ENCODE measurements at places on chromosomes 7 and 10.

GRCh38 chr10:103598654-103599115 lies 105.2 kb downstream of the NEURL1 start:
- peak; percentile 60 for DNase-seq

- no peak for DNase-seq
Measured at GRCh38 chr7:16233517-16233916, 187.8 kb downstream of the CRPPA start.

DNA sequence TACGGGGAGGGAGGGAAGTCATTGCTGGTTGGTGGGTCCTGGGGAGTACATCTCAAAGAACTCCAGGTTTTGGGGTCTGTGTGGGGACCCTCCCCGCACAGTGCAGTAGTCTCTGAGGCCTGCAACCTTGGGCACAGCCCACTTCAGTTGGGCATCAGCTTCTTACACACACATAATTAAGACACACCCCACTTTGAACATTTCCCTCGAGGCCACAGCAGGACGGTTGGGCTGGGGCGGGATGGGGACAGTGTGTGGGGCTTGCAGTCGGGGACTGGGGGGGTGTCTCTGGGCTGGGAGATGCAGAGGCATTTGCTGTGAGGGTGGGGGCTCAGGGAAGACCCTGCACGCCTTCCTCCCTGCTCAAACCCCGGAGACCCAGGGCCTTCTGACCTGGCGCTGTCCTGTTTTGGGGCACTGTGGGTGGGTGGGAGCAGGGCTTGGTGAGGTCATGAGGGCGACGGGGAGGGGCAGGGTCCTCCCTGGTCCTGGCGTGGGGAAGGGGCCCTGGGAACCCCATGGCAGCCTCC lies 1.3 kb downstream of the LFNG start:
- no peak for DNase-seq

DNA sequence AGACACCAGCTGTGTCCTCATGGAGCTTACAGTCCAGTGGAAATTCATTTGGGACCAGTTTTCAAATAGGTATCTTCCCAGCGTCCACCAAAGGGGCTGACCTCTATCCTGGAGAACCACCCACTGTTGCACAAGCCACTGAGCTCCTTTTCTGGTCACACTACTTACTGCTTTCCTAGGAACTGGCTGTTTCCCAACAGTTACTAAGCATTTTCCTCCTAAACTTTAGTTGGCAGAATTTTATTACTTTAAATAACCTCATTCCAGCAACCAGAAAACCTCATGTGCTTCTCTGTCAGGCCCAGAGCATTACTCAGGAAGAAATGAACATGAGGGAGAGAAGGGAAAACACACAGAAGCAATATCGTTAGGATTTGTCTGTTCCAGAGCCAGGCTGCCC lies 183.1 kb downstream of the GPAM start:
- no peak for DNase-seq

- no peak for DNase-seq
Measured at GRCh38 chr10:81903472-81903871, 28.5 kb downstream of the NRG3 start.

GRCh38 chr7:152859781-152860191 lies 100.2 kb downstream of the ACTR3B start:
- DNase-seq = peak; percentile 21

- DNase-seq = no peak
Measured at GRCh38 chr10:47287365-47287802, 12.6 kb upstream of the GDF10 start.

- DNase-seq = no peak
Measured at GRCh38 chr10:127091354-127091753, 105.0 kb downstream of the INSYN2A start.

- DNase-seq = peak; percentile 68
Measured at GRCh38 chr10:119341459-119342301, 134.3 kb downstream of the GRK5 start.

DNA sequence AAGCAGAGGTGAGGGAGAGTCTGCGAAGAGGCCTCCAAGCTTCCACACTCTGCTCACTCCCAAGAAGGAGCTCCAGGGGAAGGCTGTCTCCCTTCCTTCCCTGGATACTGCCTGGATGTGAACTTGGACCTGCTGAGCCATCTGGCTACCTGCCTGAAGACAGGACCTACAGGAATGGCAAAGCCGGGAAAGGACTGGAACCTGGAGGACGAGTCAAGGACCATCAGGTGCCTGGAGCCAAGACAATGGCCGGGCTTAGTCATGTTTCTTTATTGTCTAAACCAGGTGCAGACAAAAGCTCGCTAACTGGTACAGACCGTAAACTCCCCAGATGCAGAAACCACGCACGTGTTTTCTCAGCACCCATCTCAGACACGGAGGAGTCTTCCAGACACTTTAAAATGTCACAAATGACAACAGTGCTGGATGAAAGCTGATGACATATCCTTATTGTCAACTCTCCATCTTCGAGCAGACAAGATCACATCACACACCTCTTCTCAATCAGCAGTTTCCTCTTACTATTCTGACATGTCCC lies 12.1 kb downstream of the ASB13 start:
- DNase-seq = peak; percentile 12

- DNase-seq = no peak
Measured at GRCh38 chr10:118505363-118505762, 90.1 kb downstream of the PRLHR start.

GRCh38 chr7:13851736-13852135 lies 137.7 kb downstream of the ETV1 start:
- no peak for DNase-seq

DNA sequence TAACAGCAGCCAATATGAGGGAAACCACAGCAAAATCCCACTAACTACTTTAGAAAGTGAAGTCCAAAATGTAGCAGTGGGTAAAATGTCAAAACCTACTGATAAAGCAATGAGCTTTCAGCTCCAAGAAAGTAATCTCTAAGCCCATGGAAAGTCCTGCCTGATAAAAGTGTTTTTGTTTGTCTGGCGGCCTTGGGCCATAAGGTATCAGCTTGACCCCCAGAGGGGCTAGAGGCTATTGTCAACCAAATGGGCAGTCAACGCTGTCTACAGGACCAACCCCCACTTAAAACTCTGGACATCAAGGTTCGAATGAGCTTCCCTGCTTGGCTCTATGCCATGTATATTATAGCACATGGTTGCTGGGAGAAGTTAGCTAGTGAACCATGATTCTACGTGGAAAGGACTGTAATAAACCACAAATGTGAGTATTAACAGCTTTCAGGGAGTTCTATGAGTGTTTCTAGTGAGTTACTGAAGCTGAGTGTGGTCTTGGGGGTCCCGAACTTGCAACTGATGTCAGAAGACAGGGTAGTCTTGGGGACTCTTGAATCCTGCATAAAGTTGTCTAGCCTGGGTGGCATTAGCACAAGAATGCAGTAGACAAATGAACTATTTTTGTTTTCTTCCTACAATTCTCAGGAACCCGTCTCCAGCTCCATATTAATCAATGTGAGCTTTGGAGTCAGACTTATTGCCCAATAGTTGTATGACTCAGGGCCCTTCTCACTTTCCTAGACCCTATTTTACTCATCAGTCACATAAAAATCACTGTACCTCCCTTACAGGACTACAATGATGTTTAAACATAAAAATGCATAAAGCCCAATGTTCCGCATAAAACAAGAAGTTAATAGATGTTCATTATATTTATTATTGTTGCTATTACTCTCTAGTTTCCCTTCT lies 164.9 kb downstream of the DGKI start:
- DNase-seq = no peak

- DNase-seq = no peak
Measured at GRCh38 chr7:83547526-83547925, 101.4 kb downstream of the SEMA3E start.

GRCh38 chr7:50795831-50796230 lies 13.1 kb upstream of the GRB10 start:
- DNase-seq = no peak

- no peak for DNase-seq
Measured at GRCh38 chr7:106514881-106515280, 146.1 kb downstream of the CCDC71L start.

DNA sequence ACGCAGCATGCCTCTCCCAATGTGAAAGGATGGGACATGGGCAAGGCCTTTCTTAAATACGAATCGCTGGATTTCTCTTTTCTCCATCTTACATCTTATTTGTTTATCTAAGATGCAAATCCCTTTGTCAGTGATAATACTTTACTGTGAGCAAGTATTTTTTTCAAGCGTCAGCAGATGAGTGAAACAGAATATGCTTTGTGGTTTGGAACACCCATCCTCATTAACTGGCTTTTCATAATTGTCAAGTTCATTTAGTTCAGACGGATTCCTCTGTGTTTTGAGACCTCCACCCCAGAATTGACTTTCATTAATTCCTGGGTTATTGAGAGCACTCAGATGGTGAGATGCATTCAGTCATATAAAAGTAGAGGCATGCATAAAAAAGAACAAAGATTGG lies 149.8 kb downstream of the NSUN6 start:
- DNase-seq = no peak

- DNase-seq = no peak
Measured at GRCh38 chr7:64868499-64868898, 34.6 kb upstream of the ZNF273 start.

- peak; percentile 17 for DNase-seq
Measured at GRCh38 chr7:31633894-31634494, 53.0 kb upstream of the PPP1R17 start.

GRCh38 chr10:130994845-130995244 lies 316.7 kb downstream of the TCERG1L start:
- no peak for DNase-seq

DNA sequence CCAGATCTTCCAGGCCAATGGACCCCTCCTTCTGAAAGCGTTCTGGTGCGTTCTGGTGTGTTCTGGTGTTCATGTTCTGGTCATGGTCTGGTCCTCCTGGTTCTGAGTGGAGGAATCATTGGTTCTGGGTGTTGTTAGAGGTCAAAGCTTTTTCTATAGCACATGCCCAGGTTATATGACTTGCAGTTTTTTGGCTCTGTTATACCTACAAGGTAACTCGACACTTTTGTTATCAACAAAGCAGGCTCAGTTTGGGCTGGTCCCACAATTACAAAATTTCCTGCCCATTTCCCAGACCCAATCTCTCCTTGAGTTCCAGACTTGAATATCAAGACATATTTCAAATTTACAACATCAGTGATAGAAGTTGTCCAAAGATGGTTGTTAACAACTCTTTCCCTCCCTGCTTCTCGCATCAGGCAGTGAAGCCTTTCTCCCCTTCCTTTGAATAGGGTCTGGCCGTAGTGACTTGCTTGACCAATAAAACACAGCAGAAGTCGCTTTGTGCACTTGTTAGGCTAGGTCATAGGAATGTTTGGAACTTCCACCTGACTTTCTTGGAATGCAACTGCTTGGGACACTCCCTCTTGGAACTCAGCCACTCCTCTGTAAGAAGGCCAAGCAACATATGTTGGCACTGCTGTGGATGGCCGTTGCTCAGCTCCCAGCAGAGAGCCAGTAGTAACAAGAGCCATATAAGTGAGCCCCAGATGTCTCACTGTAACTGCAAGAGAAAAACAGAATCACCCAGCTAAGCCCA lies 83.1 kb upstream of the STEAP1B start:
- DNase-seq = no peak

GRCh38 chr7:123624527-123625183 lies 23.0 kb downstream of the ASB15 start:
- DNase-seq = peak; percentile 79

DNA sequence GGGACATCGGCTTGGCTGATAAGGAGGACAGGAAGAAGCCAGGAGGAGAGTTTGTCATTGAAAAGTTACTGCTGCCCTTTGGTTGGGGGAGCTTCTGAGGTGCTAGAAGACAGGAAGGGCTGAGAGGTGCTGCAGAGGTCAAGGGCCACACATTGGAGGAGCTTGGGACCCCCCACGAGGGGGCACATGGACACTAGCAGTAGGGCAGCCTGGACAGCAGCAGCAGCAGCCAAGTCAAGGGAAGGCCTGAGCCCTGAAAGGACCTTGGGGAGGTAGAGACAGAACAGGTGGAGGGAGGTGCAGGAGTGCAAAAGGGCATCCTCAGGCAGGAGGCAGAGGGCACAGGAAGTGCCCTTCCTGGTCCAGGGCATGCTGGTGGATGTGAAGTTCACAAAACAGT lies 439.7 kb upstream of the IGFBP3 start:
- DNase-seq = no peak

GRCh38 chr10:122566632-122567031 lies 6.1 kb downstream of the DMBT1 start:
- no peak for DNase-seq

DNA sequence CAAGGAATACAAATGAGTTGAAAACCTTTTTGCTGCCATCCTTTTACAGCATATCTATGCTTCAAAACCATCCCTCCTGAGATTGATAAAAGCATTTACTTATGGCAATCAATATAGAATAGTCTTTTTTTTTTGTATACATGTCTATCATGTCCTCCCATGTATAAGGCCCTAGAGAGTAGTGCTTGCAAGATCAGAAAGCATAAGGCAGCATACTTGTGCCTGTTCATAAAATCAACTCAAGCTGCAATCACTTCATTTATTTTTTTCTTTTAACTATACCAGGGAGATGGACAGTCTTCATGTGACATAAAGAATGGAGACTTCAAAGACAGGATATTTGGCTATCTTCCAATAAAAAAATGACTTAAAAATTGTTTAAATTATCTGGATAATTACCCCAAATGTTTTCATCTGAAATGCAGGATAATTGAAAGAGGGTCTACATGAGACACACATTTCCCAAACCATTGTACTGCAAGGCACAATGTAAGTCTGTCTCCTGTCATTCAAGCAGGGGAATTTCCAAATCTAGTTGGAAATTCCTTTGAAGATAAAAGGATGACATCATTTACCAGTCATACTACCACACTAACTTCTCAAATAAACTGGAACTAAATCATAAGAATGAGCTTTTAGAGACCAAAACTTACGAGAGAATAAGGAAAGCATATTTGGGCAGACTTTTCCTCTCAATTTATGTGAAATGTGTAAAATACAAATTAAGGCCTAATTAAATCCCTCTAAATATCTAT lies 22.5 kb downstream of the LRRN3 start:
- DNase-seq = no peak

DNA sequence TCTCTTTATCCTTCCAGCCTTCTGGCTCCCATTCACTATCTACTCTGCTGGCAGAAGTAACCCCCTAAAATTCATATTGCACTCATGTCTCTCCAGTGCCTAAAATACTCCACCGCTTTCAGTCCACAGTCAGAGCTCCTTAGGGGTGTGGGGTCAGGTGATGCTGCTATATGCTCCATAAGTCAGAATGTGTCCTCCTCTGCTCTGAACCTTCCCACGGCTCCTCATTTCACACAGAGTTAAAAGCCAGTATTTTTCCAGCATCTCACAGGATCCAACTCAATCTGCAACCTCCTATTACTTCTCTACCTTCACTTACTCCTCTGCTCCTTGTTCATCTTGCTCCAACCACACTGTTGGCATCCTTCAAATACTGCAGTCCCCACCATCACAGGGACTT lies 31.1 kb upstream of the CHCHD3 start:
- DNase-seq = no peak
